ENCODE measurements at places on chromosomes 2 and 18.

GRCh38 chr18:21897811-21898210 lies 157.2 kb downstream of the MIB1 start:
- DNase-seq, result peak; percentile 62

DNA sequence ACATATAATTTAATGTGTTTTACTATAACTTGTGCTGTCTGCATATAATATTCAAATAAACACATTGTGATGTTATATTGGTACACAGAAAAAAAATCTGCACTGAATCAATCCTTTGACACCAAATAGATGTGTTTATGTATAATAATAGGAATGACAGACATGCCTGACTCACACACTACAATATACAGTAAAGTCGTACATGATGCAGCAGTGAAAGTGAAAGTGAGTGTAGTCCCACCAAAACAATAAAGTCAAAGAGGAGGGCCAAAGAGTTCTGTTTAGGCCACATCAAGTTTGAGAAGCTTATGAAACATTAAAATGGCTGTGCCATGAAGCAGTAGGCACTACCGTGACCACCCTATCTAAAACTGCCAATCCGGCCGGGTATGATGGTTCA lies 8.2 kb upstream of the RBM44 start:
- no peak for DNase-seq

DNA sequence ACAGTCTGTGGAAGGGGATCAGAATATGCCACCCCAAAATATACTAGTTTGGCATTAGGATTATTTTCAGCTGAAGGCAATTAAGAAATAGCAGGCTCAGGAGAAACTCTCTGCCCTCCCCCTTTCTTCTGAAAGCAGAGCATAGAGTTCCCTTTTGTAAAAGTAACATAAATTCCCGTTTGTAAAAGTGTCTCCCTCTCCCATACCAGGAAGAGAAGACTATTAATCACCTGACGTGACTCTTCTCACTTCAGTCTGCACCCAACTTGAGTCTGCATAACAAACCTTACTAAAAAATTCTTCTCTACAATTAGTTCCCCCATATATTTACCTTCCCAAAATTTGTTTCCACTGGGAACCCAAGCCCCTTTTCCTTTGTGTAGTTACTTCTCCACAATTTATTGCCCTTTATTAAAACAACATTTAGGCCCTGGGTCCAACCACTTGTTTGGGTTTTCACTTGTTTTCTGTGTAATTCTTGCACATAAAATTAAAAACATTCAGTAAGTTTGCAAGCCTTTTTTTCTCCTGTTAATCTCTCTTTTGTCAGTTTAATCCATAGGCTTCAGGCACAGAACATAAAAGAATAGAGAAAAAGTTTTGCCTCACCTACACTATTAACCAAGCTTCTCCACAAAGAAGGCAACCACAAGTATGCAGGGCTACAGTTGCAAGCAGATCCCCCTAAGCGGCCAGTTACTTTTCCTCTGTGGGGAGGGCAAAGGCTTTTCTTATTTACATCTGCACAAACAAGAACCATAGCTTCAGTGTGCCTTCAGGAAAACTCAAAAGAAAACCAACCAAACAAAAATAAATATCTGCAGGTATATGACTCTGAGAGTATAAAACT lies 107.6 kb upstream of the MSH2 start:
- DNase-seq, result no peak

GRCh38 chr2:233563663-233564430 lies 2.7 kb downstream of the USP40 start:
- no peak for DNase-seq

DNA sequence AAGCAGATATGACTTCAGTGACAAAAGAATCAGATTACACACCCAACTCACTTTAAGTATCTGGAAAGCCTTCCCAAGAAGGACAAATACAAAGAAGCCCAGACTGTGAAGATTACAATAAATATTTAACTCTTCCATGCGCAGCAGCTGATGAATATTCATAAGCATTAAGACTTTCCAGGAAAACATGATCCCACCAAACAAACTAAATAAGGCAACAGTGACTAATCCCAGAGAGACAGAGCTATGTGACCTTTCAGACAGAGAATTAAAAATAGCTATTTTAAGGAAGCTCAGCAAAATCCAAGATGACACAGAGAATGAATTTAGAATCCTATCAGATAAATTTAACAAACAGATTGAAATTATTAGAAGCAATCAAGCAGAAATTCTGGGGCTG lies 108.2 kb upstream of the UBE2E3 start:
- peak; percentile 19 for DNase-seq

- no peak for DNase-seq
Observed at GRCh38 chr2:197322724-197323720, 12.4 kb upstream of the ANKRD44 start.

- DNase-seq, result no peak
Observed at GRCh38 chr2:224392545-224392944, 9.4 kb downstream of the FAM124B start.

- peak; percentile 71 for DNase-seq
Observed at GRCh38 chr2:239106314-239106908, 258.5 kb downstream of the TWIST2 start.

DNA sequence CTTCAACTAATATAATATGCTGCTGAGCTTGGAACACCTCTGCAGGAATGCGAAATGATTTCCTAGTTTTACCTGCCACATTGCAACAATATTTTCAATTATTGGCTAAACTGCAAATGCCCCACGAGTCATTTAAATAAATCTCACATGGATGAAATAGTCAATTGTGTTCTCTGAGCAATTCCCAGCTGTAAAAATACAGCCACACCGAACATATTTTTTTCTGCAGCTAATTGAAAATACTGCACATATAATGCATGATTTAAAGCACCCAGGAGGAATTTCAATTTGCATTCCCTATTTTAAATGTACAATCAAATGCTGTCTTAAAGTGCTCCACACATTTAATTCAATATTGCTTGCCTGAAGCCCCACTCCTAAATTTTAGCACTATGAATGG lies 18.6 kb downstream of the SERPINE2 start:
- no peak for DNase-seq

DNA sequence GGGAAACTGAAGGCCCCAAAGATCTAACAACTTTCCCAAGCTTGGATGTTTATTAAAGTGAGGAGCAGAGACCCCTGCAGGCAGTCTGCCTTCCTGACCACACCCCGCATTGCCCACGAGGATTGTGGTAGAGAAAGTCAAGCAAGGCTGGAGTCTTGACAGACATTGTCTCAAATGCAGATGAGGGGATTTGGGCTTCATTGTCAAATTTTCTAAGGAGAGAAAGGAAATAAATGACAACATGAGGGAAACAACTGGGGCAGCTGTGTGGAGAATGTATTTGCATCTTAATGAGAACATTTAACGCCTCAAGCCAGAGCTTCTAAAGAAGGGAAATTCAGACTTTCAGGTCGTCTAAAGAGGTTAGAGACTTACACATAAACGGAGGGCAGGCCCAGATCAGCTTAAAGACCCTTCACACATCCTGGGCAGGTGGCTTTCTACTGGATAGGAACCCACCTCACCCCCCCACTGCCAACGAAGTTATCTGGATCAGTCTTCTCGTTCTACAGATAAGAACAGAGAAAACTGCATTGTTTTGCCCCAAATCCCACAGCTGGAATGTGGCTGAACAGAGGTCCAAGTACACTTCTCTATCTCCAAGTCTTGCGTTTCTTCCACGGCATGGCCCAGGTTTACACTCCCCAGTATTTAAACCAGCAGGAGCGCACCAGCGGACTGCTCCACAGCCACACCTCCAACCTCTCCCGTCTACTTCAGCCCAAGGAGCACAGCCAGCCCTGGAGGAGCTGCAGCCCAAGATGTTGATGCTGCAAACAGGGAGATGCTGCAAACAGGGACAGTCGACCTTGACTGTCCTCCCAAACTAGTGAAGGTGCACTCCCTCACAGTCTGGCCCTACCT lies 16.2 kb upstream of the SCG2 start:
- DNase-seq, result no peak

DNA sequence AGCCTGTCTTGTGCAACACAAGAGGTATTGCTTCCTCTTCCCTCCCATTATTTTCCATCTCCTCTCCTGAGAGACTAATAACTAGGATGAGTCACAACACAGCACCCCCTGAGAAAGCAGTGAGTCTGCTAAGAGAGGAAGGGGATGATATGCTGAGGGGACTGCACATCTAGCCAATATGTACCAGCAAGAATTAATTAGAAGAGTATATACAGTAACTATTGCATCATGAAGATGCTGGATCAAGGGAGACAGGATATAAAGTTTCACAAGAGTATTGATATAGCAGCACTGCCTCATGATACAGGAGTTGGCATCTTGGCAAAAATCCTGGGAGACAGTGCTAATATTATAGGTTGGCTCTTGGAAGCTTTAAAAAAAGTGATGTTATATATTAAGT lies 289.9 kb upstream of the RBMS1 start:
- DNase-seq, result peak; percentile 30

DNA sequence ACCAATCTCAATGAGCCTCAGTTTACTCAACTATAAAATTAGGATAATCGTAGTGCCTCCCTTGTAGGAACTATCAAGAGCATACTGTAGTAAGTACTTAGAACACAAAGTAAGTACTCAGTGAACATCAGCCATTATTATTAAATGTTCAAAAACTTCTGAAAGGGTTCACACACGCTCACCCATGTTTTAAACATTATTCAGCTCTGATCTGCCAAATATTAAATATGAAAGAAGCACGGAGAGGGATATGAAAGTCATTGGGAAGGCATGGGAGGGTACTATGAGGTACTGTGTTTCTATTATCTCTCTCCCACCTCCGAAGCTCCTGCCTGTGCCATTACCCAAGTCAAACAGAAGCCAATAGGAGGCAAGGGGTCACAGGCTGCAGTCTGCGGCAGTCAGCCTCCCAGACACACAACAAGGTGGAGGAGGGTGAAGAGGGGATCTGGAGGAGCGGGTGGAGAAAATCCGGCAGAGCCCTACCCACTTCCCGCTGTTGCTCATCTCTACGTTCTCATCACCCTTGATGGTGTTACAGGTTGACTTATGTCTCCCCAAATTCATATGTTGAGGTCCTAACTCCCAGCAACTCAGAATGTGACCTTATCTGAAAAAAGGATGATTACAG lies 2.0 kb upstream of the TBC1D8 start:
- DNase-seq, result no peak

DNA sequence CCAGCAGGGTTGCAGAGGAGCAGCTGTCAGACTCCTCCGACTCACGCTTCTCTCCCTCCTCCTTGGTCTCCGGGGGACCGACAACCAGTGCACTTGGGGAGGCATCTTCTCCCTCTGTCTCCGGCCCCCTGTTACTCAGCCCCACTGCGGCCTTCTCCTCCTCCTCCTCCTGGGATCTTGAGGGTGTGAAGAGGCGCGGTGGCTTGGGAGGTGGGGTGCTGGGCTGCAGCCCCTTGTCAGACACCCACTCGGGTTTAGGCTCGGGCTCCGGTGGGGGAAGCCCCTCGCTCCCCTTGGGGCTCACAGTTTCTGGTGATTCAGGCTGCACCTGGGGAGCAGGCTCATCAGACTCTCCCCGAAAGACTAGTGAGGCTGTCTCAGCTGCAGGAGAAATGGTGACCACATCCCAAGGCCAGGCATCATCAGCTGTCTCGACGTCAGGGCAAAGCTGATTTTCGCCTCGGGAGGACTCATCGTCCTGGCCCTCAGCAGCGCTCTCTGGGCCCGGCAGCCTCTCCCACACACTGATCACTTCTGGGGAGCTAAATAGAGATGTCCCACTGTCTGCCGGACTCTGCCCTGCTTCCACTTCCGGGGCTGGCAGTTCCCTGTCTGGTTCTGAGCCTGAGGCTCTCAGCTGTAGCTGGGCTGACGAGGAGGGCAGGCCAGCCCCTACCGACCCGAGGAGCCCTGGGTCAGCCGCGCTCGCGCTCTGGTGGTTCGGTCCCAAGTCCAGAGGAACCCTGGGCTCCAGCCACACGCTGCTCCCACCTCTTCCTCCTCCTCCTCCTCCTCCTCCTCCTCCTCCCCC lies 9.0 kb upstream of the SFXN5 start:
- no peak for DNase-seq

- no peak for DNase-seq
Observed at GRCh38 chr18:49514577-49514976, 27.5 kb upstream of the C18orf32 start.

DNA sequence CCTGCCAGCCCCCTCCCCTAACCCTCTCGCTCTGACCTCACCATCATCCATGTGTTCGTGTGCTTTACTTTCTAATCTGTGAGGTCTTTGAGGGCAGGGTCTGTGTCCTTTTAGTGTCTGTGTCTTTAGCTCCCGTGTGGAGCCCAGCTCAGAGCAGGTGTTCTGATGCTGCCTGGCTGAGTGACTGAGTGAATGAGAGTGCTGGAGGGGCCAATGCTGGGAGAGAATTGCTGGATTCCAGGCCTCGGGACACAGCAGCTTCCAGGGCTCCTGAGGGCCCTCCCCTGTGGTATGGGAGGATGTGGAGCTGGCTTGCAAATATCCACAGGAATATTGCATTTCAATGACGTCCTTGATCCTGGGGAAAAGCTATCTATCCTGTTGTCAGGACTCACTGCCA lies 160.6 kb downstream of the ANKRD30B start:
- DNase-seq, result no peak

GRCh38 chr2:177020524-177021119 lies 192.0 kb upstream of the HNRNPA3 start:
- no peak for DNase-seq

DNA sequence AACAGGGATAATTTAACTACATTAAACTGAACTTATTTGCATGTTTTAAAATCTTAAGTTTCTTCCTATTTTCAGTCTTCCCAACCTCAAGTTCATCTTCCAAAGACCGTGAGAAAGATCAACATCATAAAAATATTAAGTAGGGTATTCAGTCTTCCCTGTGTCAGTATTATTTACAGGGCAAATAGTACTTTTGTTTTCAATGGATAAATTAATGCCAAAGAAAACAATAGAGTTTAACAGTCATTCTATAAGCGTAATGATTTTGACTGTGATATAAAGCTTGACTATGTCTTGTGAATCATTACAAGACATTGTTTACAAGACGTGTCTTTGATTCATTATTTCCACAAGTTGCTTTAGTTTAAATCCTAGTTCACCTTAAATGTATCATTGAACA lies 48.0 kb upstream of the NRXN1 start:
- no peak for DNase-seq

GRCh38 chr2:169803480-169803879 lies 4.8 kb downstream of the SSB start:
- no peak for DNase-seq

DNA sequence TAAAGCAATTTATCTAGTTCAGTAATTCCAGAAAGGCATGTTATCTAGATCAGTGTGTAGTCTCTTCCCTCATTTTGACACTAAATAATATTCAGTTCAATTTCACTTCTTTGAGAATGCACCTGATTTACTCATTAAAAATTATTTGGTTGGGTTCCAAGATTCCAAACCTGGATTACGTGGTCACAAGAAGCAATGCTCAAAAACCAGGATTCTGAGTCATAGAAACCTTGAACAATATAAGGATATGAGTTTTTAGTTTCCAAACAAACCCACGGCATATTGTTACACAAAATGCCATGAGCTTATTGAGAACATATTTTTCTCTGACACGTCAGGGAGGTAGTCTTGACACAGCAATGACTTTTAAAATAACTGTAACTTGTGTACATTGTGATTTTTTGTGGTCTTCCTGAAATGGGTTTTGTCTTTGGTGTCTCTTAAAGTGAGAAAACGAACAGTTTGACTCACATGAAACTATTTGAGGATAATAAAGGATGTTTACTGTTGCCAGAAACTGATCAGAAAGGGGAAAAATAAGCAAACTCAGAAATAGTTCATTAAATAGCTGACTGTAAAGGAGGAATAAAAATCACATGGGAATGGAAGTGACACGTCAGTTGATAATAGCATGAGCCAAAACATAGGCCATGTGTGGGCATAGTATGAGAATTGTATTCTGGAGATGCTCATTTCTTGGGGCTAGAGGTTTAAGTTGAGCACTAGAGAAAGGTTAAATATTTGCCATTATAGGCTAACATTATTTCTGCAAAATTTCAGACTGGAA lies 617.7 kb upstream of the CDH2 start:
- DNase-seq, result peak; percentile 97
